ENCODE measurements at places on chromosomes 16 and 17.

DNA sequence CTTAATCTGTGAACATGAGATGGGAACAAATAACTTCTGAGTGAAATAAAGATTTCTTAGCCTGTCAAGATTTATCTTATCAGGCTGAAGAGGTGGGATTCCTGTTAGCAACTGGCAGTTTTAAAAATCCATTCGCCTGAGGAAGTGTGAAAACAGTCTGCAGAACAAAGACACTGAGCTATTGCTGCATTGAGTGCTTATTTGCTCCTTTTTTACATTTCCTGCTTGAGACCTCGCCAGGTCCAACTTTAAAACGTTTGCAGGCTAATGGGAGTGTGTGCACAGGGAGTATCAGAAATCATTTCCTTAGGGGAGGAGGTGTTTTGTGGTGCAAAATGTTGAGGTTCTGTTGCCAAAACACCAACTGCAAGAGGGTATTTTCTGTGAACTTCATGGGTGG, 957.8 kb upstream of the RBFOX1 start:
- no peak for DNase-seq

DNA sequence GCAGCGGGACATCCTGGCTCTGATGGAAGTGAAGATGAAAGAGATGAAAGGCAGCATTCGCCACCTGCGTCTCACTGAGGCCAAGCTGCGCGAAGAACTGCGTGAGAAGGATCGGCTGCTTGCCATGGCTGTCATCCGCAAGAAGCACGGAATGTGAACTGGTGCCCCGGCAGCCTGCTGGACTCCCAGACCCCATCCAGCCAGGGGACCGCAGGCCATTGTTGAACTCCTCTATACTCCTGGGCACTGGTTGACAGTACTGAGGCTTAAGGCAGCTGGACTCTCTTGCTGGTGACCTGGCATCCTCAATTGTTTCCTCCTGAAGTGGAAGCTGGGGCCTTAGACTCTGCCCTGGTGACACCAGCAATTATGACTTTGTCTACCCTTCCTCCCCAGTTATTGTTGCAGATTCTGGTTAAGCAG, 1.2 kb downstream of the THAP11 start:
- DNase-seq, result no peak

- no peak for DNase-seq
Measured at GRCh38 chr17:27667656-27668487, 36.9 kb downstream of the LGALS9 start.

DNA sequence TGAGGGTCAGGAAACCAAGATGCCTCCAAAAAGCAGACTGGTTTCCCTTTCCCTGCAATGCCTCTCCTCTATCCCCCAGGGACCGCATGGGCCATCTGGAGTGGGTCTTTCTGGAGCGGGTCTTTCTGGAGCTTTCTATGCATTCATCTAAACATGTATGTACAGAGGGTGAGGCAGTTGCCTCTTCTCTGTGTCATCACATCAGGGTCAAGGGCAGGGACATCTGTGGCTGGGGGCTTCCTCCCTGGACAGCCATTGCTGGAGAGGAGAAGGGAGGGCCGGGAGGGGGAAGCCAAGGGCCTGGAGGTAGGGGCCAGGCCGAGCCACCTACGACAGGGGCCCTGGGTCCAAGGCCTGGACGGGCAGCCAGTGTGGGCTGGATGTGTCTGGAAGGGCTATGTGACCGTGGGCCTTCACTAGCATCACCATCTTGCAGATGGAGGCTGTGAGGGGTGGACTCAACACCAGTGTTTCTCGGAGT, 840 bp downstream of the ADCY7 start:
- DNase-seq, result no peak

- no peak for DNase-seq
Measured at GRCh38 chr17:37744961-37745800, at the start of gene HNF1B. TSS of gene HNF1B (minus strand) at chr17:37745059. CDS start at chr17:37744884, 175 bp downstream.

DNA sequence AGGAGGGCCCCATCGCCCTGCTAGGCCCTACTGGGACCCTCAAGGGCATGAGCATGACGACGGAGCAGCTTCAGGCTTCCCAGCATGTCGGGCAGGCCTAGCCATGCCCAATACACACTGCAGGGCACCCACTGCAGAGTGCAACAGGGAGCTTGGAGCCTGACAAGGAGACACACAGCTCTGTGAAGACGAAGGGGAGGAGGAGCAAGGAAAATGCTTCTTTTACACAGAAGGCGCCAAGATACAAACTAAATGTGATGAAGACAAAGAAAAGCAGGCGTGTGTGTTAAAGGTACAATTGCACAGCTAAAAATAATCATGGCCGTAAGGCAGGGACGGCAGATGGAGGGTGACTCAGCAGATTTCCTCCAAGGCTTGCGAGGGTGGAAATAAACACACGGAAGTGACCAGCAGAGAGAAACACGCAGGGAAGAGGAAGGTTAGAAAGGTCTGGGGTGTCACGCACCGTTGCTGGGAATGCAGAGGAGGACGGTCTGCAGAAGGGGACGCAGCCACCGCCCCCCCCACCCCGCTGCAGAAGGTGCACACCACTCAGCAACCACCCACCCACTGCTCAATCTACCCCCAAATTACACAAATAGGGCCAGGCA, 108.5 kb downstream of the ZNF778 start:
- DNase-seq, result peak; percentile 45

DNA sequence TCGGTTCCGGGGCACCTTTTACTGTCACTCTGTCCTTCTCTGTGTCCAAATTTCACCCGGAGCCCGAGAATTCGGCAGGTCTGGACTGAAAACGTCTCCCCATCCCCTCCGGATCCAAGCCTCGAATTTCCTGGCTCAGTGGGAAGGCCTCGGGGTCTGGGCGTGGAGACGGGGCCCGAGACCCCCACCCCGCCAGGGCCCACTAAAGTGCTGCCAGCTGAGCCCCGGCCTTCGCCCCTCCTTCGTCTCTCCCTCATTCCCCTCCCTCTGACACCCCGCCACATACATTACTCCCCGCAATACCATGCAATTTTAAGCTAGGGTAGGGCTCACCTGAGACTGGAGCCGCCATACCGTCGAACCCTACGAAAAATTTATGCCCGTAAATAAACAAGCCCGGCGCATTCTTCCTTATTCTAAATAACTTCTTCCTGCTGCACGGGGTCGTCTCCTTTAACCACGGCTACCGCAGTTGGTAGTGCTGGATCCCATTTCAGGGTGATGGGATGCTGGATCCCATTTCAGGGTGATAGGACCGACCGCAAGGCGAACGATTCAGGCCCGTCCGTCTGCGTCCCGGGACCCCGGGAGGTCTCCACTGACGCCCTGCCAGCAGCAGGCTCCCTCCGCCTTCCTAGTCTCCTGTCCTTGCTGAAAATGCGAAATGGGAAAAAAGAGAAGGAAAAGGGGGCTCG, 4.4 kb upstream of the OR1F1 start:
- DNase-seq, result no peak

DNA sequence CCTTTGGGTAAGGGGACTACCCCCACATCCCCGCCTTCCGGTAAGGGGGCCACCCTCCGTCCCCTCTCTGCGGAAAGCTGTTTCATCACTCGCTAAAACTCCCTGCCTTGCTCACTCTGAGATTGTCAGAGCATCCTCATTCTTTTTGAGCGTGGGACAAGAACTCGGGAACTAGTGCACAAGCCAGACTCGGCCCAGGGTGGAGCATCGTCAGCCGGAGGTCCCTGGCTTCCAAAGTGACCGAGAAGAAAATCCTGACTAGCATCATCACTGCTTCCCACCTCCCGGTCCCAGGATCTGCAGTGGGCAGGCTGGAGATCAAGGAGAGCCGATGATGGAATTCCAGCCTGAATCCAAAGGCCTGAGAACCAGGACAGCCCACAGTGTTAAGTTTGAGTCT, 380.3 kb downstream of the SEC14L1 start:
- no peak for DNase-seq

DNA sequence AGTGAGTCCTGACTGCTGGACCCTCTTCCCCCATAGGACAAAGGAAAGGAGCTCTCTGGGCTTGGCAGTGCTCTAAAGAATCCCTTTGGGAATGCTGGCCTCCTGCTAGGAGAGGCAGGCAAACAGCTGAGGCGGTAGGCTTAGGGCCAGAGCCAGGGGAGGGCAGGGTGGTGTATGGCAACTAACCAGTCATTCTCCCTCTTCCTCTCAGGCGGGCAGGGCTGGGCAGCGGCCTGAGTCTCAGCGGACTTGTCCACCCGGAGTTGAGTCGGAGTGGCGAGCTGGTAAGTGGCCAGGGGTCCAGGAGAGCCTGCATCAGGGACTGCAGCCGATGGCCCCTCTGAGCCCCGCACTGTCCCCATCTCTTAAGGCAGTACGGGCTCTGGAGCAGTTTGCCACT, 4.4 kb downstream of the ACADVL start:
- no peak for DNase-seq

All from activated CD4-positive, alpha-beta memory T cell treated with anti-CD3 and anti-CD28 coated beads, Interleukin-2, amount 10 ng/mL, durations not matched to agents 7 days and 5 days (primary cell).